NCI-H1436 treated with DMSO at 0.1 percent for 48 hours (cell line): ENCODE measurements at places on chromosomes 1 and 21.

- no peak for DNase-seq
Observed at GRCh38 chr1:67143966-67144365, 9.2 kb upstream of the C1orf141 start.

- DNase-seq, result no peak
Observed at GRCh38 chr1:206847337-206847834, 18.0 kb upstream of the IL20 start.

- no peak for DNase-seq
Observed at GRCh38 chr1:153231785-153232184, 14.4 kb downstream of the PRR9 start.

DNA sequence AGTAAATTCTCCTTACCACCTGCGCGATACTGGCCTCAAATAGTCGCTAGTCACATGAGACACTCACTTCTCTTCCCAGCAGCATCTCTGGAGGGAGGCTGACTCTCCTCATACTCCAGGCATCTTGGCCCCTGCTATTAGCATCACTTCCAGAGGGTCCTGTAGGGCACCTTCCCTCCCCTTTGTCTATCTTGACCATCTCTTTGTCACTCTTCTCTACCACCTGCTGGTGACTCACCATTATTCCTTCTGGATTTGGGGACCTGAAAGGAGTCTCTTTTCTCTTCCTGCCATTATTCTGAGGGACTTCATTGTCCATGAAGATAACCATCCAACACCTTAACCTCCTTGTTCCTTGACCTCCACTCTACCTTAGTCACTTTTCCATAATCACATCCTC, 31.7 kb upstream of the GPR37L1 start:
- DNase-seq, result no peak

- no peak for DNase-seq
Observed at GRCh38 chr21:41446586-41446985, 20.5 kb downstream of the MX1 start.

DNA sequence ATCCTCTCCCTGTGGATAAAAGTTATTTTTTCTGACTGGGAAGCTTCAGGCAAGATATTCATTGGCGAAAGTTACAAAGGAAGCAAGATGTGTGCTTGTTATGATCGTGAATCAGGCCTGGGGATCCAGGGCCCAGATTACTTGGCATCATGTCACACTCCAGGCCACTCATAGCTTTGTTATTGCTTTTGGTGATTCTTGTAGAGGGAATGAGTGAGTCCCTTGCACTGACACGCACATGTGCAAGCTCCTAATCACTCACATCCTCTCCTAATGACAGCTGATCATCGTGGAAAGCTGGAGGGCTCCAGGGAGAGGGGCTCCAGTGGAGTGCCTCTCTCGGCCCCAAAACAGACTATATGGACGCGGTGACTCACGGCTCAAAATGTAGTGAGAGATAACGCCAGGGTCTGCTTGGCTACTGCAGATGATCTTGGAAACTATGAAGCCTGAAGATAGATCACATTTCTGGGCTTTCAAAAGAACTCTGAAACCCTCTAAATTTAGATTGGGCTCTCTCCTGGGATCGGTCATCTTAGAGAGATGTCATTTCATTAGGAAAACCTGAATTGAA, 481.1 kb upstream of the USP24 start:
- no peak for DNase-seq

- DNase-seq, result no peak
Observed at GRCh38 chr1:1336931-1337792, 6.1 kb downstream of the TAS1R3 start.

DNA sequence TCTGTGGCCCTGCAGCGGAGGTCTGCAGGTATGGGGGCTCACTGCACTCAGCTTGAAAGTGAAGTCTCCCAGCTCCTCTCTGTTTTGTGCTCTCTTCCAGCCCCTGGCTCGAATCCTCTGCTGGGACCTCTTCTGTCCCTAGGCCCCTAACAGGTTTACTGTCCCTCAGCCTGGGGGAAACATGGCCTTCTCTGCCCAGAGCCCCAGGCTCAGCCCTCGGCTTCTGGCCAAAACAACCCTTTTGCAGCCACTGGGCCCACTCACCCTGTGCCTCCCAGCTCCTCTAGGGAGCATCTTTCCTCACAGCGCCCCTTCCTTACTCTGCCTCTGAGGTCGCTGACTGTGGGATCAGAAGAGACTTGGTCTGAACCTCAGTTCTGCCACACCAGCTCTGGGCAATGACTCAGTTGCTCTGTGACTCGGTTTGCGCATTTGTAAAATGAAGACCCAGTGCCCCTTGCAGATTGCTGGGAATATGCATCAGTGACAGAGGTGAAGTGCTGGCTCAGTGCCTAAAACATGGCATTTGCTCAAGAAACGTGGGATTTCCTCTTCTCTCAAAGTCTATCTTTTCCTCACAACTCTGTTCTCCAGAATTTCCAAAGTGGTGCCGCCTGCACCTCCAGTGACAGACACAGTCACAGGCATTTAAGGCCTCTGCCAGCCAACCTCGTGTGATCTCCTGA, 26.5 kb upstream of the TENT5C start:
- no peak for DNase-seq

DNA sequence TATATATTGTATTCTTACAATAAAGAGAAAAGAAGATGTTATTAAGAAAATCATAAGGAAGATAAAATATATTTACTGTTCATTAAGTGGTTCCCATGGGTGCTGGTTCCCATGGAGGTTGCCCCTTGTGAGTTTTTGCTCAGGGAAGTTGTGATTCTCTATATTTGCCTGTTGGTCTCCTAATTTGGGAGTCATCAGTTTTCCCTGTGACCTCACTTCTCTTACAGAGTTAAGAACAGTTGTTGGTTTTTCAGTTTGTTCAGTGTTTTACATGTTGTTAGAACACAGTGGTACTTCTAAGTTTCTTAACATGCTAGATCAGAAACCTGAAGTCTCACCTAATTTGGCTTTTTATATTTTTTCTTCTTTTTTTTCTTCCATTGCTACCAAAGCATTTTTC, 109.2 kb downstream of the OSBPL9 start:
- no peak for DNase-seq

DNA sequence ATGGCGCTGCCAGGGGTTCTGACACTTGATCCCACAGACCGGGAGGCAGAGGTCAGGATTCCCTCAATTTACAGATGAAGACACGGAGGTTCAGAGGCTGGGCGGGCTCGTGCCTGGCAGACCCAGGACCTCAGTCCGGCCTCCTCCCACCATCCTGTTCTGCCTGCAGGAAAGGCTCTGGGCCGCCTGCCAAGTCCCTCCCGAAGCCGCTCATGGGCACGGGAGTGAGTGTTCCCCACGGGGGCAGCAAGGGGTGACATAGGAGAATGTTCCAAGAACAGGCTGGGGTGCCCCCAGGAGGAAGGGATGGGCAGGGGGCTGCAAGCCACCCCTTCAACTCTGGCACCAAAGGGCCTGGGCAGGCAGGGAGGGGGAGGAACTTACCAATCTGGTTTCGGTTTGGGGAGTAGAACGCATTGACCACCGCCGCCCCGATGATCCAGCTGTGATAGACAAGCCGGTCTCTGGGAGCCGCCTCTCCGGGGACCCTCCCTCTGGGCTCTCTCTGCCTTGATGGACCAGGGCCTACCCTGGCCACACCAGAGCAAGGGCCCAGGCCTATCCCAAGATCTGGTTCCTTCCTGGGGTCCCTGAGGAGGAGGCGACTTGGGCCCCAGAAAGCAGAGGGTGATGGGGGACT, 7.5 kb downstream of the PRXL2B start:
- no peak for DNase-seq

DNA sequence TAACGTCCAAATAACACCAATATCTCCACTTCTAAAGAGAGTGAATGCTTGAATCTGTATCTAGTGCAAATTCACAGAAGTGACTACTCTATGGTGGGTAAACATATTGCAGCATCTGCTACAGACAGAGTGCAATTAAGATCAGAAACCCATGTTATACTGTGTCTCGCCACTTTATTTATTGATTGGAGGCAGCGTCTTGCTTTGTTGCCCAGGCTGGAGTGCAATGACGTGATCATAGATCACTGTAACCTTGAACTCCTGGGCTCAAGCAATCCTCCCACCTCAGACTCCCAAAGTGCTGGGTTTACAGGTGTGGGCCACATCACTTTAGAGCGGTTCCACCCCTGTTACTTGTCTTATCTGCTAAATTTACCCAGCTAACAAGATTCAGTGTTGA, 57.0 kb downstream of the HLCS start:
- no peak for DNase-seq

- no peak for DNase-seq
Observed at GRCh38 chr21:31293986-31294385, 50.1 kb downstream of the TIAM1 start.

DNA sequence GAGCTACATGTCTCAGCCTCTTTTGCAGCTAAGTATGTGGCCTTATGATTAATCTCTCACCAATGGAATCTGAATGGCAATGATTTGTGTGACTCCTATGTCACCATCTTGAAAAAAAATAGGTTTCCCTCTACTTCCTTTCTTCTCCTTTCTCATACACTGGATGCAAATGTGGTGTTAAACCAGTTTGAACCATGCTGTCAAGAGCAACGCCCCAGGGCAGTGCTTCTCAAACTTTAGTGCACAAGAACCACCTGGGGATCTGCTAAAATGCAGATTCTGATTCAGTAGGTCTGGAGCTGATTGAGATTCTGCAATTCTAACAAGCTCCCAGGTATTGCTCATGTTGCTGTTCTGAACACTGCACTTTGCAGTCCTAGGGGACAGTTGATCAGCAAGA, 44.7 kb upstream of the ZNF644 start:
- DNase-seq, result no peak

DNA sequence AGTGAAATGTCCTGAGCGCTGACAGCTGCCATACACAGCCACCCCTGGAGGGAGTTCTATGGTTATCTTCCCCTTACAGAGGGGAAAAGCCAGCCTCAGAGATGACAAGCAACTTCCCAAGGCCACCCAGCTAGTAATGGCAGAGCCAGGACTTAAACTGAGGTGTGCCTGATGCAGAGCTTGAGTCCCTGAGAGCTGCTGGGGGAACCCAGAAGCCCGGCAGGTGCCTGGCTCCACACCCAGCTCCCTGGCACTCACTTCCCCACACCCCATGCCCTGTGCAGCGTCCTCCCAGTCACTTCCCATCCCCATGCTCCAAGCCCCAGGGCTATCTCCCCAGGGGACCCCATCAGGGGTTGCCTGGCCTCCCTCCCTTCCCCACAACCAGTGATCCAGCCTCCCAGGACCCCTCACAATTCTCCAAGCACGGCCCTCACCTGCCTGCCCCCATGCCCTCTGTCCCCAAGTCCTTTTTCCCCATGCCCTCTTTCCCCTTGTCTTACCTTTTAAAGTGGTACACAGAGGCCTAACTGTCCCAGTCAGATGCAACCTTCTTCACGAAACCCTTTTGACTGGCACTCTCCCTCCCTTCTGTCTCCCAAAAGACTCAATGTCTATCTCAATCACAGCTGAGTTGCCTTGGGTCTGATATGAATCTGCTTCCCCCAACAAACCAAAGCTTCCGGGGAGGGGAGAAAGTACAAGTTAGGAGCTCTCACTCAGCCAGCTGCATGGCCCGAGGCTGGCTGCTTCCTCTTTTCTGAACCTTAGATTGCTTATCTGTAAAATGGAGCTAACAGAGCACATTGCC, 39.8 kb upstream of the LRP8 start:
- DNase-seq, result no peak

DNA sequence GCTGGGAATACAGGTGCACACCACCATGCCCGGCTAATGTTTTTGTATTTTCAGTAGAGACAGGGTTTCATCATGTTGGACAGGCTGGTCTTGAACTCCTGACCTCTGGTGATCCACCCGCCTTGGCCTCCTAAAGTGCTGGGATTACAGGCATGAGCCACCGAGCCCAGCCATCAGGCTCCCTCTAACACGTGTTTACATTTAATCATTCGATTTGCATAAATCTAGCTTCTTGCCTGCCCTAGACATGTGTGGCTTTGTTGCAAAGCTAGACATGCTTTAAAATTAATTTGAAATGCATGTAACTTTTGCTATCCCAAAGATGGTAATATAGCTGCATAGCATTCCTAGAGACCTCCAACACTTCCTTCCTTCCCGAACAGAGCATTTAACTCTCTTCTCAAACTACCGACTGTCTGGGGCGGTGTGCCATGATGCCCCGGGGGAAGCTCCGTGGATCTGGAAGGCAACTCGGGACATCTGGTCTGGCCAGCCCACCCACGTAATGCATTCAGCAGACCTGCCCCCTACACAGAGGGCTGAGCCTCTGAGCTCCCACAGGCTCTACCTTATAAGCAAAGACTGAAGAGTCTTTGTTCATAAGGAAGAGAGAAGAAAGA, 34.6 kb upstream of the NID1 start:
- no peak for DNase-seq

DNA sequence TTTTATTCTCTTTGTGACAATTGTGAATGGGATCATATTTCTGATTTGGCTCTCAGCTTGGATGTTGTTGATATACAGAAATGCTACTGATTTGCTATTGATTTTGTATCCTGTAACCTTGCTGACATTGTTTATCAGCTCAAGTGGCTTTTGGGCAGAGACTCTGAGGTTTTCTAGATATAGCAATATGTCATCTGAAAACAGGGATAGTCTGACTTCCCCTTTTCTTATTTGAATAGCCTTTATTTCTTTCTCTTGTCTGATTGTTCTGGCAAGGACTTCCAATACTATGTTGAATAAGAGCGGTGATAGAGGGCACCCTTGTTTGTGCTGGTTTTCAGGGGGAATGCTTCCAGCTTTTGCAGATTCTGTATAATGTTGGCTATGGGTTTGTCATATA, 150.8 kb downstream of the FASLG start:
- DNase-seq, result no peak

- DNase-seq, result no peak
Observed at GRCh38 chr1:182890927-182891610, 51.9 kb downstream of the DHX9 start.

GRCh38 chr1:175737451-175737850, 5.9 kb downstream of the TNR start:
- DNase-seq, result no peak

DNA sequence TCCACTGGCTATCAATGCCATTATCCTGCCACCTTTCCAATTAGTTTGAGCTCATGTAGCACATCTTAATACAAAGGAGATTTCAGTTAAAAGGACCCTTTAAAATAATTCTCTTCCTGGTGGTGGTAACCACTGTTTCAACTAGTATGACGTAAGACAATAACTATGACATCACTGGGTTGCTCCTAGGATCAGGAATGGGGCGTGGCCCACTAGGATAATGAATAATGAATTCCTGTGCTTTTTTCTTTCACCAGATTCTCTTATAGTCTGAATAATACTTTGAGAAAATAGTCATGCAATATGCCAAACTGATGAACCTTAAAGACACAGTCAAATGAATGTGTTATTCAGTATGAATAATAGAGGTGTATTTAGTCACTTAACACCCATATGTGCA, 10.6 kb upstream of the KIFAP3 start:
- no peak for DNase-seq
